ENCODE measurements at places on chromosomes 12 and 14.

- DNase-seq, result no peak
These were observed 108.4 kb downstream of the ESRRB start for GRCh38 chr14:76484355-76484754.

- DNase-seq, result no peak
These were observed 47.1 kb downstream of the FLRT2 start for GRCh38 chr14:85576848-85577542.

- no peak for DNase-seq
These were observed 52.3 kb downstream of the VEZT start for GRCh38 chr12:95269892-95270291.

DNA sequence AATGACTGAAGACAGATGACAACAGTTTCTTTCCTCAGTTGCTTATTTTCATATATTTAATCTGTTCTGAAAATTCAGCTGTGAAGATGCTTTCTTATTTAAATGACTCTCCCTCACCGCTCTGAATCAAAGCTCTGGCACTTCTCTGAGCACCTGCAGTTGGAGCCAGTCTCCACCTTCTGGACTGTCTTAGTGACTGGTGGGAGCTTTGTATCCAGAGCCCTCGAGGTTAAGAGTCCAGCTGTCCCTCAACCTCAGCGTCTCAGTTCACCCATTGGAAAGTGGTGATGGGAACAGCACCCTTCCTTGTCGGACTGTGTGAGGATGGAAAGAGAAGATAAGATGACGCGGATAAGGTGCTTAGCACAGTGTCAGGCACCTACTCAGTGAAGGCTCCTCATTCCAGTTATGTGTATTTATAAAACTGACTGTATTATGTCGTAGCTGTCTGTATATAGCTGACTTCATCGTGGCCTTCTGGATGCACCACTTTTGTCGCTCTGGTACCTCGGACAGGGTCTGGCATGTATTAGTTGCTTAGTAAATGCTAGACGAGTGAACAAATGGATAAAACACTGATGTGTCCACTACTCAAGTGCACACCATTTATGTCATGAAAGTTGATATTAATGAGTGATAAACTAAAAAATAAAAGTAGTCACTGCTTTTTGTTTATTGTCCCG is 34.5 kb downstream of the ELK3 start:
- DNase-seq, result no peak

GRCh38 chr12:41907021-41907420 is 237.7 kb downstream of the GXYLT1 start:
- DNase-seq, result no peak

- no peak for DNase-seq
These were observed 2.5 kb downstream of the CDCA4 start for GRCh38 chr14:105018414-105018813.
